ENCODE measurements at places on chromosomes 5 and 9.

- DNase-seq: no peak
Observed at GRCh38 chr9:107620236-107620635, 130.7 kb upstream of the KLF4 start.

GRCh38 chr5:31197183-31197582 is 3.7 kb downstream of the CDH6 start:
- DNase-seq: no peak

- no peak for DNase-seq
Observed at GRCh38 chr5:14187660-14188059, 44.5 kb downstream of the TRIO start.

GRCh38 chr5:150350524-150351344 is 6.8 kb upstream of the TCOF1 start:
- peak; percentile 59 for DNase-seq

DNA sequence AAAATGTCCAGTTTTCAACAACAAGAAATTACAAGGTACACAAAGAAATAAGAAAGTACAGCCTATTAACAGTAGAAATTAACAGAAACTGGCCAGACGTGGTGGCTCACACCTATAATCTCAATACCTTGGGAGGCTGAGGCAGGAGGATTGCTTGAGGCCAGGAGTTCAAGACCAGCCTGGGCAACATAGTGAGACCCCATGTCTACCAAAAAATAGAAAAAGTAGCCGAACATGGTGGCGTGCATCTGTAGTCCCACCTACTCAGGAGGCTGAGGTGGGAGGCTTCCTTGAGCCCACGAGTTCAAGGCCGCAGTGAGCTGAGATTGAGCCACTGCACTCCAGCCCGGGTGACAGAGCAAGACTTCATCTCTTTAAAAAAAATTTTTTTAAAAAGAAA is 41.5 kb upstream of the FSD1L start:
- DNase-seq: no peak

GRCh38 chr9:129595311-129595741 is 25.6 kb downstream of the C9orf50 start:
- no peak for DNase-seq

- no peak for DNase-seq
Observed at GRCh38 chr5:38719916-38720315, 125.9 kb upstream of the OSMR start.

- DNase-seq: peak; percentile 89
Observed at GRCh38 chr5:175652741-175653663, 4.9 kb upstream of the HRH2 start.

DNA sequence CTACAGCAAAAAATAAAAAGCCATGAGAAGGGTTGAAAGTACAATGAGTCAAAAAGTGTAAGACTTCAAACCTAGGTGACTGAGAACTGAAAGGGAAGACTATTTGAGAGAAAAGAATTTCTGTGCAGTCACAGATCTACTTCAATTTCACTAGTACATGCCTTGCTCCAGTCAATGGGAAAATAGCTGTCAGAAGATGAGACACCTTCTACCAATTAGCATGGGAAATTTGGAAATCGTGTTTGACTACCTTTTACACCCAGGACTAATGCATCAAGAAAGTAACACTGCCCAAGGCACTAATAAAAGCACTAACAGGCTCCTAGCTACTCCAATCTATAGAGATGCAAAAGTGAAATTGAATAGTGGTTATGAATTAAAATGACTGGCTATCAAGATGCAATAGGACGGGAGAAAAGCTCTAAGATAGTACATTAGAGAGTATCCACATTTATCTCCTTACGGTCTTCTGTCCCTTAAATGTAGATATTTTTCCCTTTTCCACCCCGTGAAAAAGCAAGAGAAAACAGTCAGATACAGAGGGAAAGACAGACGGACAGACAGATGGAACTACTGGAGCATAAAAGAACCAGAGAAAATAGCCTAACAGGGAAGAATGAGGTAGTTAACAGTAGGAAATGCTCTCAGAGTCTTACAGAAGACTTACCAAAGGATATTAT is 15.2 kb downstream of the ERP44 start:
- DNase-seq: no peak

- DNase-seq: no peak
Observed at GRCh38 chr9:99783799-99784198, 37.9 kb upstream of the NR4A3 start.

- DNase-seq: no peak
Observed at GRCh38 chr5:179373961-179374505, 28.8 kb upstream of the ADAMTS2 start.

DNA sequence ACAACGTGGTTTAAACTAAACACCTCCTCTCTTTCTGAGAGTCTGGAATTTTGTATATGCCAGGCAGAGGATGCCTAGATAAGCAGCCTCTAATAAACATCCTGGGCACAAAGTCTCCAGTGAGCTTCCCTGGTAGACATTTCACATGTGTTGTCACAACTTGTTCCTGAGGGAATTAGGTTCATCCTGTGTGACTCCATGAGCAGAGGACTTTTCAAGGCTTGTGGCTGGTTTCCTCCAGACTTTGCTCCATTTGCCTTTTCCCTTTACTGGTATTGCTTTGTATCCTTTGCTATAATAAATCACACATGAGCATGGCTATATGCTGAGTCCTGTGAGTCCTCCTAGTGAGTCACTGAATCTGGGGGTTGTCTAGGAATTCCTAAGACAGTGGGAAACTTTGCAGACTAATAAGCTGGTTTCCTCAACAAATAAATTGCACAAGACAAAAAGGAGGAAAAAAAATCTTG is 77.4 kb downstream of the NR2F1-AS1 start:
- no peak for DNase-seq

GRCh38 chr9:14027116-14027800 is 286.7 kb downstream of the NFIB start:
- no peak for DNase-seq

GRCh38 chr5:79628811-79629210 is 16.6 kb downstream of the TENT2 start:
- no peak for DNase-seq
